ENCODE measurements at places on chromosomes 3 and 15.

DNA sequence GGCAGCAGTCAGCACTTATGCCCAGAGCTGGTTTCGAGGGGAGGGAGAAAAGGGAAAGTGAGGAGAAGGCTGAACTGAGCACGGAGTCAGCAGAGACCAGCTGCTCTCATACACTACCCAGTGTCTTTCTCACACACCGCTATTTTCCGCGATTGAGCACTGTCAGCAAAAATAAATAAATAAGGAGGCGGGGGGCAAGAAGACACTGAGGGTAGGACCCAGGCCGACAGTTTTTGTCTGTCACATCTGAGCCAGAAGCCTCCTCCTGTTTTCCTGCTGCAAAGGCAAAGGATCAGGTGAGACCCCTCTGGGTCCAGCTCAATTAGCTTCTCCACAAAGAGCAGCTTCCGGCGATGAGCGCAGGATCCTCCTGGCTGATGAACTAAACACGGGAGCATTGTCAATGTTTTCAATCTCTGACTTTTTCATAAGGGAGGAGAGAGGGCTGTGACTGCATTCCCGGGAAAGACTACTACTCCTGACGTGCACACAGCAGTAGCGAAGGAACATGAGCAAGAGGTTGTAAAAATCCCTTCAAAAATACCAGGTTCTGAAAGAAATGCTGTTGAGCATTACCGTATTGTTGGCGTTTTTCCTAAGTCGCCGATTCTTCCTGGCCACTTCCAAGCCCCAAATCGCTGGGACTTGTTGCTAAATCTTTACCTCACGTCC, 1.3 kb downstream of the FRMD5 start:
- no peak for DNase-seq

DNA sequence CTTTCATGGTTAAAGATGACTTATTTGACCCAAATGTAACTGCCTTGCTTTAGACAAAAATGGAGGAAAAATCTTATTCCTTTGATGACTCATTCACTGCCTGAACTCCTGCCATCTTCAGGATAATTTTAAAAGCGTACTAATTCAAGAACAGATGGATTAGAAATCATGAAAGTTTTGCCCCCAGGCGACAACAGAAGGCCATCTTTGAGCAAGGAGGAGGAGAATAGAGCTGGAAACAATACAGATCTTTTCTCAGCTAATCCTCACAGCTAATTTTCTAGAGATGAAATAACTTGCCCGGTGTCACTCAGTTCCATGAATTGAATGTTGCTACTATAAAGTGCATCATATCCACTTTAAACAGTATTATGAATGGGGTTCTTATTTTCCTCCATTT, 324.7 kb upstream of the RARB start:
- no peak for DNase-seq

DNA sequence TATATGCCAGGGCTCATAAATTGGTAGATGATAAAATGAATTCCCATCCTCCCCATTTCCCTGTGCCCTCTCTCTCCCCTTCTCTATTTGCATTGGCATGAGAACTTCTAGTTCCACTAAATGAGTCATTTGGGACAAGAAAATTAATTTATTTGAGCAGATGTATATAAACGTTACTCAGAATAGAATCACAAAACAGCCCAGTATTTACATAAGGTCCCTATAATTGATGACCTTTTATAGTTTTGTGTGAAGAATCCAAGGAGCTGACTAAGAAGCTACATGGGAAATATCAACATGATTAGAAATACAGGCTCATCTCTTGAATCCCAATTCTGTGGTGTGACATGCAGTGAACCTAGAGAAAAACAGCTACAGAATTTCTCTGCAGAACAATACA, 617.7 kb upstream of the NR2F2 start:
- DNase-seq, result no peak

- DNase-seq, result no peak
Measured at GRCh38 chr3:126983653-126984390, 907 bp downstream of the PLXNA1 start.

GRCh38 chr3:155352900-155353490, 59.5 kb upstream of the STRIT1 start:
- DNase-seq, result no peak

DNA sequence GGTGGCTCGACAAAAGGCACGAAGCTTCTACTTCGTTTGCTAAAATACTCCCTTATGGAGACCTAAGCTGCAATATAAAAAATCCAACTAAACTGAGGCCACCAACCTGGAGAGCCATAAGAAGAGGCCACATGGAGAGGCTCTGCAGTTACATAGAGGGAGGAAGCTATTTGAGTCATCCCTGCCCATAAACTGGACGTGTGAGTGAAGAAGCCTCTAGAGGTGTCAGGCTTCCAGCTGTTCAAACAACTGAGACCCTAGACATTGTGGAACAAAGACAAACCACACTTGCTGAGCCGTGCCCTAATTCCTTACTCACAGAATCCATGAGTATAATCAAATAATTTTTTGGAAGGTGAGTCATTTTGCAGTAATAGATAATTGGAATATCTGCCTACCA, 50.2 kb upstream of the GMNC start:
- DNase-seq, result no peak

DNA sequence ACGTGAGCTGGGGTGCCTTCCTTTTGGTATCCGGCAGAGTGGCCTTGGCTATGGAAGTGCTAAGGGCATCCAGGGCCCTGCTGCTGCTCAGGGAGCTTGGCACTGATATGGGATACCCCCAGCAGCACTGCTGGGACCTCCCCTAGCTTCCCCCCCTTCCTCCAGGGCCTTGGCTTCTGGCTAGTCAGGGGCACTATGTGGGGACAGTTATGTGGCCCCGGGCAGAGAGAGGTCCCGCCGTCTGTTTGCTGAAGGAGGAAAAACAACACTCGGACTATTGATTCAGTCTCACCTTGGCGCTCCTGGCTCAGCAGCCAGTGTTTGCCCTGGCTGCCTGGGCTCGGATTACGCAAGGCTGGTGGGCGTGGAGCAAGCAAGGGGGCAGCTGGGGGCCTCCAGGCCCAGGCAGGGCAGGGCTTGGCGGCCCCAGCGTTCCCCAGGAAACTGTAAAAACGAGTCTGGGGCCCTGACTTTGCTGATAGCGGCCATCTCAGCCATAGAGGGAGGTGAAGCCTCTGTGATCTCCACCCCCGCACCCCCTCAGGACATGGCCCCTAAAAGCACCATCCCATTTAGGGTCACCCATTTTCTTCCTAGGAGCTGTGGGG, 5.7 kb downstream of the FURIN start:
- no peak for DNase-seq

DNA sequence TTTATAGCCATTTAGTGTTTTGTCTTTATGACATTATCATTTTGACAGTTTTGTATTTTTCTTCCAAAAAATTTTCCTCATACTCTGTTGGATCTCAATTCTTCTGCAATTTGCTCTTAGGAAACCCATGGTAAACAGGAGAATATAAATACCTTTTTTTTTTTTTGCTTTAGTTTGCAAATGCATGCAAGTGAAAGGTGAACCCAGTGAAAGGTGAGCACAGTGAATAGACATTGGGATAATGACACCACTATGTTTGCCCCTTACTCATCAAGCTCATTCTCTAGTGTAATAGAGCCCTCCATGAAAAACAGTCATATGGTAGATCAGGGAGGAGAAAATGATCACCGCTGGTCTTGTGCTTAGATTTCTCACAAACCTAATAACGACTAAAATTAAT, 59.0 kb upstream of the TRPC1 start:
- DNase-seq, result no peak

GRCh38 chr3:138625707-138626365, 17.3 kb downstream of the FAIM start:
- DNase-seq, result no peak

GRCh38 chr15:93223803-93224202, 134.8 kb upstream of the RGMA start:
- no peak for DNase-seq

- no peak for DNase-seq
Measured at GRCh38 chr3:17431484-17432045, 310.9 kb downstream of the TBC1D5 start.

DNA sequence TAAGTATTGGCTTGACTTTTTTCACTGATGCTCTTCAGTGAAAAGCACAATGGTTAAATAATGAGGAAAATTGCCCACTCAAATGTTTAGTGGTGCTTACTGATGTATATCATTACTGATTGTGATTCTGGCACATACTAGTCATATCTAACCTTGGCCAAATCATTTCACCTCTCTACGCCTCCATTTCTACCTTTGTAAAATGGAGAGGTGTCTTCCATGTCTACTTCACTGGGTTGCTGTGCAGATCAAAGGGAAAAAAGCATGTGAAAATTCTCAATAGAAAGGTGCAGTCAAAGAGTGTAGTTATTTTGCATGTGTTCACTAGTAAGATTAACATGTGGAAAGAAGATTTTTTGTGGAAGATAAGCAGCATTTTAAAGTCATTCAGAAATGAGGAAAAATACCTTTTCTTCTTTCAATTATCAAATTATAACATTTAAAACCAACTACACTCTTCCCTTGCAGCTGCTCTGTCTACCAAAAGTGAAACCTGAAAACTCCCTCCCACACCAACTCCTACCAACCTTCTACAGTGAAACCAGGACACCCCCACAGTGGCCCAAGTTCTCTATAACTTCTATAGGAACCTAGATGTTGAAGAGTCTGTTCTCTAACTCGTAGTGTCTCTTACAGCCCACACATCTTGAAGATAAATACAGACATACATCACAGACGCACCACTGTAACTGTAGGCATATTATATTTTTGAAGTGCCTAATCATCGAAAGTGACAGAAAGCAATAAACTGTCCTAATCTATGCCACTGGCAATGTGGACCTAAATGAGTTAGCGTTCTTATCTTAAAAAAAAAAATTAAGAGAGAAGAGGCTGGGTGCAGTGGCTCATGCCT, 1.4 kb downstream of the CD200R1 start:
- DNase-seq, result no peak

DNA sequence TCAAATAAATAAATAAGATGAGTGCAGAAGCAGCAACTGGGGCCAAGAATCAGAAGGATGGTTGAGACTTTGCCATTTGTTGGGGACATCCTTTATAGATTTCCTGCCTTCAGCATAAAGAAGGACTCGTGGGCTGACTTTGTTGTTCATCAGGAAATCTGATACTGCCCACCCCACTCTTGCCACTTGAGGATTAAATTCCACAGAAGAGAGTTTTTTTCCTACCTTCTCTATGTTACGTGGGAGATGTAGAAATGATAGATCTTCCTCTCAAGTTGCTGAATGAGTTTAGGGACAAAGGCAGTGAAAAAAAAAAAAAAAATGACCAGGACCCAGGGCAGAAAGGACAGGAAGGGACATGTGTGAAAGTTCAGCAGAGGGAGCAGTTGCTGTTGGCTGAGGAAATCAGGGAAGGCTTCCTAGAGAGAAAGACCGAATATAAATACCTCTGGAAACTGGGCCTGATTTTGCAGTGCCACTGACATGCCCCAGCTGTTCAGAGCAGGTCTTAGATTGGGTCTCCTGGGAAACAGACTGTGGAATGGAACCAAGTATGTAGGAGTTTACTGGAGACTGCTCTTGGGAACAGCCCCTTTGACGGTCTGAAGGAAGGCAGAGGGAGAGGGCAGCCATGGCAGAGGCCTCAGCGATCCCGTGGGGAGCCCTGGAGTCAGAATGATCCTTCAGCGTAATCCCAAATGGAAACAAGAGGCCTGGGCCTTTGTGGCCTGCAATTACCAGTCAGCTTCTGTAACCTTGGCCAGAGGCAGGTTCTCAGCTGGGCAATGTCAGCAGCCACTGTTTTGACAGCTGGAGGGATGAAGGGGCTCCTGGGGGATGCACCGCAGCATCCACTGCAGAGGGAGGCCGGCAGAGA, 50.9 kb downstream of the C3orf20 start:
- no peak for DNase-seq

DNA sequence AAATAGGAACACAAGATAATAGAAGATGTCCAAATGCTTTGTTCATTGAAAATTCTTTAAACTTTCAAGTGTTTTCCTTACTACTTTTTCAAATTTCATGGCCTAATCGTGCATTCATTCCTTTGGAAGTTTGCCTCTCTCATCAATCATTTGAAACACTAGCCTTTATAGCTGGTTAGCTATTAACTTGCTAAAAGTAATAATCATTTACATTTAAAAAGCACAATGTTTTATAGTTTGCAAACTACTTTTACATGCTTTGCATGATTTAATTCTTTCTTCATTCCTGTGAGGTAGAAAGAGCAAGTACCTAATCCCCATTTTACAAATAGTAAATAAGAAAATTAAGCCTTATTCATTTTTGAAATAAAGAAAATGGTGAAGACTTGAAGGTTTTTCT, 137.4 kb upstream of the SLC7A14 start:
- DNase-seq, result no peak

DNA sequence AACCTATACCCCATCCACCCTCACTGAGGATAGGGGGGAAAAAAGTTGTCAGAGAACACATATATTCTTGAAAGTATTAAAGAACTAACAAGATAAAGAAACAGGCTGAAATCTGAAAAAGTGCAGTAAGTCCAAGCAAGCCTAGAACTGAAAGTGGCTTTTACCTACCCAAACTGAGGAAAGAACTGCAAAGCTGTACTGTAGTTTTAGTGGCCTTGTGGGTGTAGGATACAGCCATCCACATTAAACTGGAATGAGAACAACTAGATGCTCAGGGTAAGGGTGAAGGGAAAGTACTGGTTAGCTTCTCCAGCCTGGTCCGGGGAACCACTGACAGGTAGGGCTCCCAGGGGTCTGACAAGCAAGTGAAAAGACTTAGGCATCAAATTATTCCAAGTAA, 10.1 kb downstream of the UBP1 start:
- DNase-seq, result no peak

DNA sequence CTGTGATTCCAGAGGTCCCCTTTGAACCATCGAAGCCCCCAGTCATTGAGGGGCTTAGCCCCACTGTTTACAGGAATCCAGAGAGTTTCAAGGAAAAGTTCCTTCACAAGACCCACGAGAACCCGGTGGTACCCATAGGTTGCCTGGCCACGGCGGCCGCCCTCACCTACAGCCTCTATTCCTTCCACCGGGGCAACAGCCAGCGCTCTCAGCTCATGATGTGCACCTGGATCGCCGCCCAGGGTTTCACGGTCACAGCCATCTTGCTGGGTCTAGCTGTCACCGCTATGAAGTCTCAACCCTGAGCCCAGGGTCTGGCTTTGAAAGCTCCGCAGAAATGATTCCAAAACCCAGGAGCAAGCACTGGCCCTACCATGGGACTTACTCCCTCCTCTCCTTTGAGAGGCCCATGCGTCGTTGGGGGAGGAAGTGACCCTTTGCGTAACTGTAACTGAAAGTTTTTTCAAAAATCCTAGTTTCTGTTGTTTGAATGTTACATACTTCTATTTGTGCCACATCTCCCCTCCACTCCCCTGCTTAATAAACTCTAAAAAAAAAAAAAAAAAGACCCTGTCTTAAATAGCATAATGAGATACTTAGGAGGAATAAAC, 85.1 kb upstream of the CSPG5 start:
- no peak for DNase-seq

GRCh38 chr3:186807231-186807630, 949 bp upstream of the RFC4 start:
- DNase-seq, result no peak

GRCh38 chr3:25916321-25916720, 126.4 kb downstream of the OXSM start:
- no peak for DNase-seq

DNA sequence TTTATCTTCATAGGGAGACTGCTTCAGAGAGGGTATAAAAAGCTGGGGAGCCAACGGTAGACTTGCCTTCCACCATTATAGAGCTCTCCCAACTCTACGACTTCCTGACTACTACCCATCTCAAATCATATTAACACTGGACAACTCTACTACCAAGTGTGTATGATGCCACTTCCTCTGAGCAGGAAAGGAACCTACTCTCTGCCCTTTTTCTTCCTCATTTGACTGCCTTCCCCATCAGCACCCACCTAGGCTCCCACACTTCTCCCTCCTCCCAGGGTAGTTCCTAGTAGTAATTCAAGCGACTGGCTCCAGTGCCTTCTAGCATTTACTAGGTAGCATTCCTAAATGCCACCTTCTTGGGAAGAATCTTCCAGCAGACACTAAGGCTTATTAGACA, 24.5 kb upstream of the TBL1XR1 start:
- no peak for DNase-seq
